Cardiac muscle cell (in vitro differentiated cells and primary cell): ENCODE measurements at places on chromosomes 11 and 22.
A peak's percentile ranks its signal among the peaks of the same experiment; 100 is the strongest.

- peak; percentile 58 for DNase-seq
Observed at GRCh38 chr11:47553406-47553743, 443 bp upstream of the CELF1 start.

DNA sequence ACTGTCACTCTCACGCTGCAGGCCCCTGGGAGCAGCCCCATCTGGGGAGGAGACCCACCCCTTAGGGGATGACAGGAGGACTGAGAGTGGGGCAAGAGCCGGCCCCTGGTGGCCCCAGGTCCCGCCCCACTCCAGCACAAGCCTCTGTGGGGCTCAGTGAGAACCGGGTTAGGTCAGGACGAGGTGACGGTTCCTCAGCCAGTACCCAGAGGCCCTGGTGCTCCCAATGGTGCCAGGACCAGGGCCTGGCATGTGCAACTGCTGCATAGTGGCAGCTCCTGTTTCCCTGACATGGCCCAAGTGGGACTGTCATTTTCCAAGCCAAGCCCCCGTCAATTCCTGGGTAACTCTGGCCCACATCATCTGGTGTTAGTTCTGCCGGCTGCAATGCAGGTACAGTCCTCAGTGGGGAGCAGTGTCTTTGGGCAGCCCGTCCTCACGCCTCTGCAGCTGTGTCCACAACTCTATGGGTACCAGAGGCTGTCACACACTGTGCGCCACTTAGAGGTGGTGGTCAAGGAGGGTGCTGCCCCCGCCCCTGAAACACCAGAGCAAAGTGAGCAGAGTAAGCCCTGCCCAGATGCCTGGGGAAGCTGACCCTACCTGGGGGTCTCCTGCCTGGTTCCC lies 15.9 kb downstream of the CHID1 start:
- no peak for DNase-seq

DNA sequence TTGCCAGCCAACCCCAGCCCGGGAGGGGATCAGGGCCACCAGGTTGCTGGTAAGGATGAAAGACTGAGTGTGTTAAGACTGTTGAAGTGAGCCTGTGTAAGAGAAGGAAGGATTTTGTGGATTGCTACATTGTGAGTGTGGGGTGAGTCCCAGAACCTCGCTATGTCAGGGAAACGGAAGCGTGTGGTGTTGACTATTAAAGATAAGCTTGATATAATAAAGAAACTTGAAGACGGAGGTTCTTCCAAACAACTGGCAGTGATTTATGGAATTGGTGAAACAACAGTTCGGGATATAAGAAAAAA lies 627 bp downstream of the JRKL start:
- no peak for DNase-seq

GRCh38 chr11:67353317-67354074 lies at the start of gene POLD4:
Gene POLD4 (minus strand): TSS chr11:67353546. CDS start chr11:67353399, 147 bp downstream.
- peak; percentile 99 for DNase-seq

DNA sequence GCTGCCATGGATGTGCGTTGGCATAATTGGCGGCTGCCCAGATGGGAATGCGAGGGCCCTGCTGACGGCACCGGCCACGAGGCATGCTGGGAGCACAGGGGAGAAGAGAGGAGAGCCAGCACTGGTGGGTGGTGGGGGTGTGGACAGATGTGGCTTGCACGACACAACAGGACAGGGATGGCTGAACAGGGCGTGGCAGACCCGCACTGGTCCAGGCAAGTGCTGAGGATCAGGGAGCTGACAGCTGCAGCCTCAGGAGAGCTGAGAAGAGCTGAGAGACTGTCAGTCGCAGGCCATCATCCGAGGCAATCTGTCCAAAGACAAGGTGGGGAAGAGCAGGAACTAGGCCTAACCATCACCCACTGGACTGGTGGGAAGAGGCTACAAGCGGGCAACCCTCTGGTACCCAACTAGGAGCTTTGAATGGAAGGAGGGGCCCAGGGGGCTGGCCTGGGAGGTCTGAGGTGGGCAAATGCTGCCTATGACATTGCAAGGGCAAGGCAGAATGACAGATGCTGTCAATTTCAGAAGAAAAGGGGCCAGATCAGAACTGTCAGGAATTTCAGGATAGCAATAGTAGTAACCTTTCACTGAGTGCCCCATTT lies 2.4 kb downstream of the GNB1L start:
- DNase-seq = no peak

GRCh38 chr11:43576320-43576802 lies 104.2 kb upstream of the HSD17B12 start:
- DNase-seq = peak; percentile 64

- no peak for DNase-seq
Observed at GRCh38 chr11:287821-288477, 977 bp upstream of the PGGHG start.

DNA sequence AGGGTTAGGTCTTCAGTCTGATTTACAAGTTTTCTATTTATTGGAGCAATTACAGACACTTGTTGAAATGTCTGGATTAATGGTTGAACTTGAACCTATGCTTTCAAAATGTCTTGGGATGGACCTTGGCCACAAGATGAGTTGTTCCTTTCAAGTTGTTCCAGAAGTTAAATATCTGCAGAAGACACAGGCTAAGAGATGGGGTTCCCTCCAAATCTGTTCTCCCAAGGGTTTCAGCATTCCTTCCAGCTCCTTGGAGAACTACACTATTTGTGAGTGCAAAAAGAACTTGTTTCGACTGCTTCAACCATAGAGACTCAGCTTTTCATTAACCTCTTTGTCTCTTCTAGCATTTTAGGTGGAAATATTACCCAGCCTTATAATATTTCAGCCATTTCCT lies 189.0 kb upstream of the BLID start:
- DNase-seq = no peak

- no peak for DNase-seq
Observed at GRCh38 chr11:16382638-16383380, 26.5 kb upstream of the SOX6 start.

DNA sequence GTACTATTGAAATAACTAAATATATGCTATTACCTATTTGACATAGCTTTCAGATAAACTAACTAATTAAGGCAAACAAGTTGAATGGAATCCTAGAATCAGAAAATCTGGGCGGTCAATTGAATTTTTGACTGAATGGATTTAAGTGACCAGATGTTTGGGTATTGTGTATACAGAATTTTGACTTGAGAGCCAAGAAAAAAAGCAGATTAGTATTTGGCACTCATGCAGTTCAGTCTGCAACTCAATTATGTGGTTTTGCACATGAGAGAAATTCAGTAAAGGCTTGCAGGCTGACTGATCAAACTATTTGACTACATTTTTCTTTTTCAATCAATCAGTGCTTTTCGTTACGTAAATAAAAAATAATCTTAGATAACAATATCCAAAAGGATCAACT lies 254.8 kb downstream of the GUCY1A2 start:
- no peak for DNase-seq

GRCh38 chr11:117976445-117976844 lies 9.7 kb upstream of the IL10RA start:
- DNase-seq = no peak

- DNase-seq = peak; percentile 73
Observed at GRCh38 chr11:1401656-1402221, 12.0 kb downstream of the BRSK2 start.

- DNase-seq = peak; percentile 80
Observed at GRCh38 chr11:76318744-76319384, 62.1 kb downstream of the THAP12 start.

DNA sequence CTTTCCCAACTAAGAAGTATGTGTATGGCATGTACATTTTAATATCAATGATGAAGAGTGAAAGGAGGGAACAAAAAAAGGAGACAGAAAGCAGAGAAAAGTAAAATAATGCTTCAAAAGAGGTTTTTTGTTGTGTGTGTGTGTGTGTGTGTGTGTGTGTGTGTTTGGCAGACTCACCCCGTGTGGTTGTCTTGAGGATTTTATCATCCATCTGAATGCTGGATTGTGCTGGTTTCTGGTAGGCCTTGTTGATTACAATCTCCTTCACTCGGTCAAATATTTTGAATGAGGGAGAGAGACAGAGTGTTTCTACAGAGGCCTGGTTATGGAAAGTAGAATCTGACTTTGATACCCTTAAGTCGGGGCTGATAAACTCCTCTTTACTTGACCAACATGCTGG lies 128.5 kb downstream of the ENTHD1 start:
- DNase-seq = no peak

DNA sequence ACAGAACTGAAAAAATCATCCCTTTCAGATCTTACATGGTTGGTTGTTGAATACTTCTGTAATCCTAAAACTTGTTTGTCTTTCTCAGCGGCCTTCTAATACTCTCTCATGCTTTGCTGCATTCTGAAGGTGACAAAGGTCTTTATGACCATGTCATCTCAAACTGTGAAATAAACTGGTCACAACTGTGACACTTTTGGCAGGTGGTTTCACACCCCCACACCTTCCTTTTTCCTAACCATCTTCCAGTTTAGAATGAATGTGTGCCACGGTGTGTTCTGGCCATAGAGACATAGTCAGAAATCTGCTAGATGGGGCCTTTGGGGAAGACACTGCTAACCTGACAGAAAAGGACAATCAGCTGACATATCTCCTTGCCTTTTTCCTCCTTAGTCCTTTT lies 14.7 kb upstream of the RFPL3 start:
- no peak for DNase-seq

DNA sequence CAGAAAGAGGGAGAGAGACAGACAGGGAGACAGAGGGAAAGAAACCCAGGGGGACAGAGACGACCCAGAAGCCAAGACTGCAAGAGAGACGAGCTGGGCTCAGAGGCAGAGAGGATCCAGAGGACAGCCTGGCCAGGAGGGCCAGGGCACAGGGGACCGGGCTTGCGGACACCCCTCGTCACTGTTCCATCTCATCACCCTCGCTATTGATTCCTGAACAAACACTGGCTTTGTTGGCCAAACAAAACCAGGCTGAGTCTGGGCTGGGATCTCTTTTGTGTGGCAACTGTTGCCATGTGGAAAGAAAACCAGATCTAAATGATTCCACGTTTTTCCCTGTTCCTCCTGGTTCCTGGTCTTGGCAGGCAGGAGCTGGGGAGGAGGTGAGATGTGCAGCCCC lies 339.4 kb downstream of the MN1 start:
- DNase-seq = no peak

- no peak for DNase-seq
Observed at GRCh38 chr11:64027651-64028397, 7.9 kb upstream of the FLRT1 start.

DNA sequence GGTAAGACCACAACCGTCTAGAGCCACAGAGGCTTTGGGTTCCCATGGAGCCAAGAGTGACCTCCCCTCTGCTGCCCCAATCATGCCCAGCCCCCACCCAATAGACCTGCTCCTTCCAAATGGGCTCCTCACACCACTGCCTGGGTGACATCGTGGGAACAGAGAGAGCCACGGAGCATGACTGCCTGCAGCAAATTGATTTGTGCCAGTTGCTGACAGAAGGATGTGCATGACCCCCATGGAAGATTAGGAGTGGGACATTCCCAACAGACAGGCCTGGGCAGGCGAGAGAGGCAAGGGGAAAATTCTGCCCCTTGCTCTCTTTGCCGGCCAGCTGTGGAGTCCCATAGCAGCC lies 88.5 kb downstream of the TENM4 start:
- DNase-seq = no peak

GRCh38 chr11:96207459-96208449 lies 135.2 kb downstream of the MAML2 start:
- peak; percentile 40 for DNase-seq

DNA sequence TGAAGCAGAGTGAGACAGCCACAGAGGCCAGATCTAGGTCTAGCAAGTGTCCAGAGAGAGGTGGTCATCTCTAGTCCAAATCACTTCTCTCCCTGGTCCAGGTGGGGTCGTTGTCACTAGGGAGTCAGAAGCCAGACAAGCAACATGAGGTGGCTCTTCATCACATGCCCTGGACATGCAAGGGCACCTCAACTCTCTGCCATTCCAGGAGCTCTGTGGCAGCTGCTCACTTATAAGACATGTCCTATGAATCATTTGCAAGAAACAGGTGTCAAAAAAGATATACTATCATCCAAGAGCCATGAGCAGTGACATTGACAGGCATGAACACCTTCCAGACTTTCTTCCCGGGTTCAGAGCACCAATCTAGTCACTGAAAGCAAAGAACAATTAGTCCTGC lies 130.8 kb downstream of the GALNT18 start:
- DNase-seq = no peak

- peak; percentile 78 for DNase-seq
Observed at GRCh38 chr11:99015634-99016454, 4.9 kb upstream of the CNTN5 start.

- DNase-seq = no peak
Observed at GRCh38 chr11:108601150-108601549, 7.6 kb upstream of the EXPH5 start.

DNA sequence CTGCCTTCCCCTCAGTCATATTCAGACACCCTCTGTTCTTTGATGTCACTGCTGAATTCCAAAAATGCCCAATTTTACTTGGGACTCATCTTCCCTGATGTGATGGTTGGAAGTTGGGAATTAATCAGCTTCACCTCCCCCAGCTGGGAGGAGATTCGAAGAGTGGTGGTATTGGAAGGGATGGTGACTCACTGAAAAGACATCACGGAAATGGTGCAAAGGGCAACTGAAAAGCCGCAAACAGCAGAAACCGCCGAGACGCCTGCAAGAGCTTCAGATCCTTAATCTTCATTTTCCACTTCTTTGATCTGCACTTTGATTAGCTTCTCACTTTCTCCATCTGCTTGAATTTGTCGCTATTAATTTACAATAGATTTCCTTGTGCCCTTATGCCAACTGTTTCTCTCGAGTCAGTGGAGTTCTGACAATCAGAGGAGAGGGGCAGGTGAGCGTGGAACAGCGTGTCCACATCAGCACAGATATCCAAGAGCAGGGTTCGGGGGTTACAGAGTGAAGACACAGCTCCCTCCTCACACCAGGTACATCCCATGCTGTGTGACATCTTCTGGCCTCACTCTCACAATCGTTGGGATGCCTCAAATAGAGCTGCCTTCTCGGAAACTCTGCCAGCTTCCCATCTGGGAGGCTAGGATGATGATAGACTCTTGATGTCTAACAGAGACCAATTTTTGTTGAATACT lies 325.4 kb downstream of the BRD1 start:
- DNase-seq = no peak

DNA sequence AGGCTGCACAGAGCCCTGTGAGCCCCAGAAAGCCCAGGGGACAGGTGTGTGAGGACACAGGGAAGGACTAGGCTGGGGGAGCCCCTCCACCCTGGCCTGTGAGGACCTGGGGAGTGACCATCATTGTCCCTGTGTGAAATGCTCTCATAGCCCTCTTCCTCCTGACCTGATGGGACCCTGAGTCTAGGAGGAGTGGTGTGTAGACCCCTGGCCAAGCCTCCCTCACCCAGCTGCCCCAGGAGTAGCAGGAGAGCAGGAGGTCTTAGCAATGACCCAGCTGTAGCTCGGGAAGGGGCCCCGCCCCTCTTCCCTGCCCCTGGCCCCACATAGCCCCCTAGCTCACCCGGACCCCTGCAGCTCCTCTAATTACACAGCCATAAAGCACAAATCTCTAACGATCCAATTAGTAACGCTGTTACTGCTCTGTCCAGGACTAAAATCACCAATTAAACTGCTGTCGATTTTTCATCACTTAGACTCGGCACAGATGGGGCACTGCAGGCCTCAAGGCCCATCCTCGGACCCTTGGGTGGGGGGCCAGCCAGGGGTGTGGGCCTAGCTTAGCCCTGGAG lies 6.6 kb upstream of the CABP7 start:
- DNase-seq = no peak
